NT2/D1 (cell line): ENCODE measurements at places on chromosomes 4 and X.

- no peak for DNase-seq
Observed at GRCh38 chrX:74297766-74298165, 6.2 kb upstream of the ZCCHC13 start.

DNA sequence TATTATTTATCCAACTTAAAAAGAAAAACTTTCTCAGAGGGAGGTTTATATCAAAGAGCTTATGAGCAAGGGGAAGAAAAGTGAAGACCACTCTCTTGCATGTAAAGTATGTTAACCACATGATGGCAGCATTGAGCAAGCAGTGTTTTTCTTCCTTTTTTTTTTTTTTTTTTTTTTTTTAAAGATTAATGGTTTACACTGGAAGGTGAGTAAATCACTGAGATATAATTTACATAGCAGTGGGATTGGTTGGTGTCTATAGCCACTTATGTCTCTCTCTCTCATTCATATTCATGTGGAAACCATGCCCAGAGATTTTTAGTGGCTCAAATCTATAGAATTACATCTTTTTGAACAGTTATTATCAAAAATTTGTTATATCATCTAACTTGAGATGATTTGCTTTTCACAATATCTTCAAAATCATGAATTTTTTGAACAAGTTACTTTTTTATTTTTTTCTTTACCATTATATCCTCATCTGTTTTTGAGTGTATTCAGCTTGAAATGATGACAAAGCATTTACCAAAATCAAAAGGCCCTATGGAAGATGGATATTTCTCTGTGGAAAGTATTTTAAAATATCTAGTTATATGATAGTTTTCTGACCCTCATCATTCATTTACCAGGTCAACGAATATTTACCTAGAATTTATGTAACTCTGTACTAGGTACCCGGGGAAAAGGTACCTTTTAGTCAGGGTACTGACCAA is 31.6 kb downstream of the MTHFD2L start:
- peak; percentile 13 for DNase-seq

- DNase-seq: no peak
Observed at GRCh38 chrX:150935467-150935866, 37.0 kb upstream of the CD99L2 start.

DNA sequence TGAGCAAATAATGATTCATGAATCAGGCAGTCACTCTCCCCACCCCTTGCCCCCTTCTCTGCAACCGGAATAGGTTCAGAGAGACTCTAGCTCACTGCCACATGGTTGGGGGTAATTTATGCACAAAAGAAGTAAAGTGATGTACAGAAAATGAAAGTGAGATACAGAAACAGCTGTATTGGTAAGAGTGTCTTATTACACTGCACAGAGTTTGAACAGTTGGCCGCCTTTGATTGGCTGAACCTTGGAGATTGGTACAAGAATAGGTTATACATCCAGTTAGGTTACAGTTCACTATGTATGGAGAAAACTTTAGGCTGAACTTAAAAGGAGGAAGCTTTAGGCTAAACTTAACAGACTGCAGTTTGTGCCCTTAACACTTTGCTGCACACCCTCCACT is 34.6 kb upstream of the DIAPH2 start:
- no peak for DNase-seq

GRCh38 chrX:153445856-153446635 is at the start of gene TREX2:
Gene TREX2, minus strand, starts transcription at chrX:153446056. Its CDS starts 626 bp downstream, at chrX:153445430.
- no peak for DNase-seq

DNA sequence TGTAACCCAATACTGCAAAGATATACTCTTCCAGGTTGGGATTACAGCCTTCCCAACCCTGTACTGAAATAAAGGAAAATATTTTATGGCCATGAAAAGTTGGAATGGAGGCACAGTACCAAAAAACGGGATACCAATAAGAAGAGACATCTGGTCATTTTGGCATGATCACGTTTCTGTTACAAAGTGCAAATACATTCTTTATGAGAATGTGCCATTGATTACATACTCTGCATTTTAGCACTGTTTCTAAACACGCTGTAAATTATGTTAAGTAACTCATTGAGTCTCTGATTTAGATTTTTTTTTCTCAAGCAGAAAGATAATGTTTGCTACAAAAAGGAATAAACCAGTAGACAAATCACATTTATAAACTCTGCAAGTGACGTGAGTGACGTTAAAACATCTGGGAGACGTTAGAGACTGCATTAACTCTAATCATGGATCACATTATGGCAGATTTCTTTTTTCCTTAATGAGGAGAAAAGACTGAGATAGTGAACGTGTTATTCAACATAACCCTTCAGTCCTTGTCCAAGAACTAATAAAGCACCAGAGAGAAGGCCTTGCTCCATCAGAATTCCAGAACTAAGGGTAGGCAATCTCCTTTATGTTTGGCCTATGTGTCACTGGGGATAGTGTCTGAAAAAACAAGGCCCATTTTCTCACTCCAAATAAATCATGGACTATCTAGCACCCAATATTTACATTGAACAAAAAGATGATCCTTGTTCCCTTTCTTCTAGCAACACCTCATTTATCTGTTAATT is 31.0 kb downstream of the UNC5C start:
- DNase-seq: no peak

GRCh38 chr4:79688691-79689090 is 280.7 kb upstream of the GK2 start:
- no peak for DNase-seq

DNA sequence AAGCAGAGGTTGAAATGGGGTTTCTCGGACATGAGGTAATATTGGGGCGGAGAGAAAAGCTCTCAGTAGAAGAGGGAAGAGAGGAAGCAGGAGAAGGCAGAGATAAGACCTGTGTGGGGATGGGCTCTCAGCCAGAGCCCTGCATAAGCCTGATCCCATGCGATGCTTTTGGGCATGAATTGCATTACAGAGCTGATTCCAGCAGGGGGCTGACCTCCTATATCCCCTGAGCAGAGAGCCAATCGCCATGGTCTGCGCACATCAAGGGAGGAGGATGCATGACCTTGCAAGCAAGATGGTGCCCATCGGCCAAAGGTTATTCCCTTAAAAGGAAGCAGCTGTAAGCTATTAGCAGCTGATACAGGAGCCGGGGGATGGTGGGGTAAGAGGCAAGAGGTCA is 7.6 kb downstream of the ANOS1 start:
- peak; percentile 39 for DNase-seq

- DNase-seq: no peak
Observed at GRCh38 chr4:56910172-56910967, 2.7 kb downstream of the REST start.

GRCh38 chrX:132561483-132561882 is 72.6 kb upstream of the MBNL3 start:
- no peak for DNase-seq

GRCh38 chrX:41923978-41924683 is 777 bp upstream of the CASK start:
- no peak for DNase-seq

- DNase-seq: no peak
Observed at GRCh38 chr4:145734576-145735346, 54.8 kb downstream of the C4orf51 start.

DNA sequence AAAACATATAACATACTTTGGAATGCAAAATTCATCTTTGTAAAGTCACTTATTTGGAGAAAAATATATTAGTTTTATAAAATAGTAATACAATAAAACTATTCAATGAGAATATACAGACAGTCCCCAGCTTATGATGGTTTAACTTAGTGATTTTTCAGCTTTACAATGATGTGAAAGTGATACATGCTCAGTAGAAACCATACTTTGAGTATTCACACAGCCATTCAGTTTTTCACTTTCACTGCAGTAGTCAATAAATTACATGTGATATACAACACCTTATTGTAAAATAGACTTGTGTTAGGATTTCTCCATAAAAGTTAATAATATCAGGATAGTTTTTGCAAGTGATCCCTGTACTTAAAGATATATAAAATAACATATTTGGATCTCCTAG is 436.0 kb downstream of the CENPC start:
- no peak for DNase-seq

DNA sequence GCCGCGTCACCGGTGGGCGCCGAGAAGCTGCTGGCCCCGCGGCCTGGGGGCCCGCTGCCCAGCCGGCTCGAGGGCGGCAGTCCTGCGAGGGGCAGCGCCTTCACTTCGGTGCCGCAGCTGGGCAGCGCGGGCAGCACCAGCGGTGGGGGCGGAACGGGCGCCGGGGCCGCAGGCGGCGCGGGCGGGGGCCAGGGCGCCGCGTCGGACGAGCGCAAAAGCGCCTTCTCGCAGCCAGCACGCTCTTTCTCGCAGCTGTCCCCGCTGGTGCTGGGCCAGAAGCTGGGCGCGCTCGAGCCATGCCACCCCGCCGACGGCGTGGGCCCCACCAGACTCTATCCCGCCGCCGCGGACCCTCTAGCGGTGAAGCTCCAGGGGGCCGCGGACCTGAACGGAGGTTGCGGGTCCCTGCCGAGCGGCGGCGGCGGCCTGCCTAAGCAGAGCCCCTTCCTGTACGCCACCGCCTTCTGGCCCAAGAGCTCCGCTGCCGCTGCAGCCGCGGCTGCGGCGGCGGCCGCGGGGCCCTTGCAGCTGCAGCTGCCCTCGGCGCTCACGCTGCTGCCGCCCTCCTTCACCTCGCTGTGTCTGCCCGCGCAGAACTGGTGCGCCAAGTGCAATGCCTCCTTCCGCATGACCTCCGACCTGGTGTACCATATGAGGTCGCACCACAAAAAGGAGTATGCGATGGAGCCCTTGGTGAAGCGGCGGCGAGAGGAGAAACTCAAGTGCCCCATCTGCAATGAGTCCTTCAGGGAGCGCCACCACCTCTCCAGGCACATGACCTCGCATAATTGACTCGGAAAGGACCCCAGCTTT is 5.6 kb downstream of the PRDM8 start:
- no peak for DNase-seq

DNA sequence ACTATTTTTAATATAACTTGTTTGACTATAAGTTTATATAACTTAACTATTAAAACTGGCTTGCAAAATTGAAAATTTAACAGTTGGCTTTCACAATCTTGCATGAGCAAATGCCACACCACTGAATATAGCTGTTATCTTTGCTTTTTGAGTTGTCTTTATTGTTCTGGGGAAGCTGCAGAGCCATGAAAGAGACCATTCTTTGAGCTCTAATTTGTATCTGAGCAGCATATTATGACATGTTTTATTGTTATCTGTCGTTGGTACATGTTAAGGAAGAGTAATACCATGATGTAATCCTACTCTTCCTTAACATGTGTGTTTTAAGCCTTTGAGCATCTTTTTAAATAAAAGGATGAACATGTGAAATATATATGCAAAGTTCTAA is 97.1 kb upstream of the ANK2 start:
- no peak for DNase-seq

- DNase-seq: no peak
Observed at GRCh38 chr4:78880874-78881492, 58.3 kb downstream of the PAQR3 start.

GRCh38 chr4:2961421-2961810 is 1.8 kb downstream of the NOP14 start:
- DNase-seq: no peak

GRCh38 chrX:150648296-150648940 is 44.8 kb upstream of the MTMR1 start:
- no peak for DNase-seq

- no peak for DNase-seq
Observed at GRCh38 chrX:112759512-112759911, 79.8 kb upstream of the LHFPL1 start.

DNA sequence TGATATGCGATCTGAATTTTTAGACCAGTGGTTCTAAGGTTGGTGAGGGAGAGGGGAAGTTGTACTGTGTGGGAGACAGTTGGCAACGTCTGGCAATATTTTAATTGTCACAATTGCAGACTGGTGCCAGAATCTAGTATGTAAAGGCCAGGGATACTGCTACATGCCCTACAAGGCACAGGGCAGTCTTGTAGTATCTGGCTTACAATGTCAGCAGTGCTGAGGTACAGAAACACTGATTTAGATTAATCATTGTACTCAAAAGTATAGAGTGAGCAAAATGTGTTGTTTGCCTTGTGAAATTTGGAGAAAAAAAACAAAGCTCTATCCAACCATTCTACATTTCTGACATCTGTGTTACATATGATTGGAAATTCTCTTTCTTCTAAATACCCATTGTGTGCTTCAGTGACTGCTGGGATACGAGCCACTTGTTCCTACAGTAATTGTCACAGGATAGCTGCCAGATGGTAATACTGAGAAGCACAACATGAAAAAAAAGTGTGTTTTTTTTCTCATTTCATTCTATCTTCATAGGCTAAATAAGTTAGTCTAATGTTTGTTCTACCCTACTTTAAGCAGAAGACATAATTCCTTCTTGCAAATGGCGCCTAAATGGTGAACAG is 526.7 kb upstream of the AGA start:
- no peak for DNase-seq

GRCh38 chr4:6938237-6938636 is 28.6 kb downstream of the TBC1D14 start:
- DNase-seq: no peak

- DNase-seq: no peak
Observed at GRCh38 chr4:42167709-42168108, 15.3 kb upstream of the BEND4 start.

- DNase-seq: no peak
Observed at GRCh38 chr4:24805566-24805965, 10.2 kb downstream of the SOD3 start.

DNA sequence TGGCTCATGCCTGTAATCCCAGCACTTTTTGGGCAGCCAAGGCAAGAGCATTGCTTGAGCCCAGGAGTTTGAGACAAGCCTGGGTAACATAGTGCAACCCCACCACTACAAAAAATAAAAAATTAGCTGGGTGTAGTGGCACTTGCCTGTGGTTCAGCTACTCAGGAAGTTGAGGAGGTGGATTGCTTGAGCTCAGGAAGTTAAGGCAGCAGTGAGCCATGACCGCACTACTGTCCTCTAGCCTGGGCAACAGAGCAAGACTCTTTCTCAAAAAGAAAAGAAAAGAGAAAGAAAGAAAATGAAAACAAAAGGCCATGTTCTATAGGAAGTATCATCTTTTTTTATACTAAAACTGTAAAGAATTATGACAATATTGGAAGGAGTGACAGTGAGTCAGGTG is 38.5 kb downstream of the NEK1 start:
- DNase-seq: no peak

DNA sequence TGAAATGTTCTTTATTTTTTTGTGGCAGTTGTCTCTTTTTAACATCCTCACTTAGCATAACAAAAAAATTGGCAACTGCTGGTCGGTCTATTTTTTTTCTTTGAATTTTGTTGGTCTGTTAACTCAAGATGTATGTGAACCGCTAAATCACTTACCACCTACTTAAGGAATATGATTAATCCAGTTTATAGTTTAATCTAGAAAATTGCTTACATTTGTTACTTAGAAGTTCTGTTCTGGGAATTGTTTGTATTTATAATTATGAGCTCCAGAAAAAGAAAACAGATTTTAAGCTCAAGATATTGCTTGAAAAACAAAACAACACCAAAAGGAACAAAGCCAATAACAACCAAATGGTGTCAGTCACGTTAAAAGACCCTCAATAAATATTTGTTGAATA is 66.1 kb upstream of the KLHL13 start:
- DNase-seq: no peak

DNA sequence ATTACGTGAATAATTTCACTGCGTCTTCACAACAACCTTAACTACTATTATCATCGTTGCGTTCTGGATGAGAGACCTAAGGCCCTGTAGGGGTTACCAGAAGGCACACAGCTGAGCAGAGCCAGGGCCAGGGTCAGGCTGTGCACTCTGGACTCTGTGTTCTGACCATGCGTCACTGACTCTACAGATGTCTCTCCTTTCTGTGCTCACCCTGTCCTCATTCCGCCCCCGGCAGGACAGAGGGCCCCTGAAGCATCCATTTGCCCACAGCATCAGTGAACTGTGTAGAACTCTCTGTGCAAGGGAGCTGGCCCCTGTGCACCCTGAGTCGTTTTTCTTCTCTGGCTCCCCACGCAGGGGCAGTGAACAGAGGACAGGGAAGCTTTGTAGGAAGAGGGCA is 21.3 kb downstream of the GPKOW start:
- no peak for DNase-seq

GRCh38 chrX:69117876-69118526 is 47.3 kb downstream of the PJA1 start:
- DNase-seq: no peak
